ENCODE measurements at places on chromosomes 11 and 22.

DNA sequence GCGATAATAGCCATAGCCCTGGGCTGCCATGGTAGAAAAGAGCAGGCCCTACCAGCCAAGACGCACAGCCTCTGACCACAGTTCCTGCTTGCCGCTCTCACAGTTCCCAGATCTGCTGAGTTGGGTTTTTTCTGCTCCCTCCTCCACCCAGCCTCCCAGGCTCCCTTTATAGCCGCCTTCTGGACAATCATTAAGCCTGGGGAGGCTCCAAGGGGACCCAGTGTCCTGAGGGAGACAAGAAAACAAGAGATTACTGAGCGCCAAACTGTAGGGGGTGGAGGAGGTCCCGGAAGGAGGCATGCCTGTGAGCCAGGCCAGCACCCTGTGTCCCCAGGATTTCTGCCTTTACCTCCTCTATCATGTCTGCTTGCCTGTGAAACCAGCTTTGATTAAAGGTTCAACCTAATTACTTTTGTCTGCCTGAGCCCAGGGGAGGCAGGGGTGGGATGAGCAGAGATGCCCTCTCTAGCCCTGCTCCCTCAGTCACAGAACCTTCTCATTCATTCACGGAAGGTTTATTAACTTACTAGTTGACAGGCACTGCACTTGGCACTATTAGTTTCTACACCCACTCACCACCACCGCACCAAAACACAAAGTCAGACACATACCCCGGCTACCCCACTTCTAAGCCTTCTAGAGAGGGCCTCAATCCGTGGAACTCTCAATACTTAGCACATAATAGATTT is 1.2 kb downstream of the SLC37A4 start:
- DNase-seq: no peak

DNA sequence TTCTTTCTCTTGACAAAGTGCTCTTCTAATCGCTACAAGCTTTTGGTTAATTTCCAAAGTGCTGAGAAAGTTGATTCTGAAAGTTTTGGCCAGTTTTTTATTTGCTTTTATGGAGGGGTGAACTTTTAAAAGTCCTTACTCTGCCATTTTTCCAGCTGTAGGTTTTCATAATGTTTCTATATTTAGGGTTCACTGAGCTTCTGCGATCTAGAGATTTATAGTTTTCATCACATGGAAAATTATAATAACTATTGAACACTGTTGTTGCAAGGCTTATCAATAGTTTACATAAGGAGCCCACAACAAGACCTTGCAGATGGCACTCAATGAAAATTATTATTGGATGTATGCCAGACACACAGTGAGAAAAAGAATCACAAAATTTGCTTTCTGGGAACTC is 55.1 kb downstream of the DLG2 start:
- DNase-seq: no peak

DNA sequence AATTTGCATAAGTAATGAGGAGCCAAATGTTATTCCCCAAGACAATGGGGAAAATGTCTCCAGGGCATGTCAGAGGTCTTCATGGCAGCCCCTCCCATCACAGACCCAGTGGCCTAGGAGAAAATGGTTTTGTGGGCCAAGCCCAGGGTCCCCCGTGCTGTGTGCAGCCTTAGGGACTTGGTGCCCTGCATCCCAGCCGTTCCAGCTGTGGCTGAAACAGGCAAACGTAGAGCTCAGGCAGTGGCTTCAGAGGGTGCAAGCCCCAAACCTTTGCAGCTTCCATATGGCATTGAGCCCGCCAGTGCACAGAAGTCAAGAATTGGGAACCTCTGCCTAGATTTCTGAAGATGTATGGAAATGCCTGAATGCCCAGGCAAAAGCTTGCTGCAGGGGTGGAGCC is 79.9 kb downstream of the FAM181B start:
- no peak for DNase-seq

DNA sequence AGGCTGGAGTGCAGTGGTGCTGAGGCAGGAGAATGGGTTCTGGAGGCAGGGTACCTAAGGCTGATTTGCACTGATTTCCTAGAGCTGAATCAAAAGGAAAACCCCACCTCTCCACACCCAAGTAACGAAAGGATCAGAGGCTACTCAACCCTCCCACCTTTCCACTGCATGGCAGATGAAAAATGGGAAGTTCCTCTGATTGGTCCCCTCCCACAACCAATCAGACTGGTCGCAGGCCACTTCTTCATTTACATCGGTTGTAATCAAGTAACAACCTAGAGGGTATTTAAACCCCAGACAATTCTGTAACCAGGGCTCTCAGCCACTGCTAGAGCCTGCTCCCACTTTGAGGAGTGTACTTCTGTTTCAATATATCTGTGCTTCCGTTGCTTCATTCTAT is 18.6 kb upstream of the PARVB start:
- DNase-seq: no peak

DNA sequence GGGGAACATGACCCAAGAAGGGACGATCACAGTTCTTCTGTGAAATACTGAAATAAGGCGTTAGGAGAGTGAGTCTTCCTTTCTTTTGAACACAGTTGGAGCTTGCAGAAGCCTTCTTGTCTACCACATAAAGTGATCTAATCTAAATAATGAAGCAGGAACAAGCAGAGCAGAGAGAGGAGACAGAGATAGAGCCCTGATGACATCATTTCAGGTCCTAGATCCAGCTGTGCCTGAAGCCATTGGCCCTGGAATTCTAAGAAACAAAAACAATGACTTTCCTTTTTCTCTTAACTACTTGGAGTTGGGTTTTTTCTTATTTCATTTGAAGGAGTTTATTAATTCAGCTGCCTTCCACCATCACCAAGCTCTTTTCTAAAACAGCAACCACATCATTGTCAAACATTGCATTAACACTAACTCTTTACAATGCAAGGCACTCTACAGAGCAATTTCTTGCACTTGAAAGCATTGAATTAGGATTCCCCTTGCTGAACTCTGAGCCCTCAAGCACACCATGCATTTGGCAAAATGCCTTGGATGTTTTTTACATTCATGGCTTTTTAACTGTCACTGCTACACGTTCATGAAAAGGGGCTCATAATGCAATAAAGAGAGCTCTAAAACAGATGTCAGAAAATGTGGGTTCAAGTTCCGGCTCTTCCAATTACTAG is 117.2 kb upstream of the TIMP3 start:
- DNase-seq: no peak

- DNase-seq: no peak
These were observed 15.9 kb downstream of the OR51B4 start for GRCh38 chr11:5285703-5286340.

DNA sequence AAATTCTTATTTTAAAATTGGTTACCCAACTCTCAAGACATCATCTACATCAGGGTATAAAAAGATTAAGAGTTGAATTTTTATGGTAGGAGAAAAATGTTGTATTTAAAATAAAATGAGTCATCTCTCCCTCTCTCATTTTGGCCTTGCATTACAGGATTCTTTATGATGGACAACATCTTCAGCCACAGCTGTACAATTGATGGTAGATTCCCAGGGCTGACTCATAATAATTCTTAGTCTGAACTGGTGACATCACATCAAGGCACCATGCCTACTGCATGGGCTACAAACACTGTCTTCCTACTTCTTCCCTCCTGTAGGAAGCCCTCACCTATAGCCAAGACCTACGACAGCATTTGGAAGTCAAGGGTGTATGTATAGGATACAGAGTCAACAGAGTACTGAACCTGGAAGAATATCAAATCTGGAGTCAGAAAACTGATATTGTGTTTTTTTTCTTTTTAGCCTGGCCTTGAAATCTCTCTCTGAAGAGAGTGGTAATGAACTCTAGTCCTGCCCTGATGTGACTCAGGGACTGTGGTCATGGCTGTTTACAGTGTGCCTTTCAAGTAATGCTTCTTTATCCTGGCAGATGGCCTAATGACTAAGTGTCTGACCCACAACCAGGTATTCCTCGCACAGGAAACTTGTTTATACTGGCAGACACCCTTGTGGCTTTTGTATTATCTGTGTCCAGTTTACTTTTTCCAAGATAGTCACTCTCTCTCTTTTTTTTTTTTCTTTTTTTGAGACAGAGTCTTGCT is 32.5 kb downstream of the MRGPRX2 start:
- no peak for DNase-seq

- DNase-seq: no peak
These were observed 17.0 kb downstream of the SLC22A12 start for GRCh38 chr11:64608046-64608445.

DNA sequence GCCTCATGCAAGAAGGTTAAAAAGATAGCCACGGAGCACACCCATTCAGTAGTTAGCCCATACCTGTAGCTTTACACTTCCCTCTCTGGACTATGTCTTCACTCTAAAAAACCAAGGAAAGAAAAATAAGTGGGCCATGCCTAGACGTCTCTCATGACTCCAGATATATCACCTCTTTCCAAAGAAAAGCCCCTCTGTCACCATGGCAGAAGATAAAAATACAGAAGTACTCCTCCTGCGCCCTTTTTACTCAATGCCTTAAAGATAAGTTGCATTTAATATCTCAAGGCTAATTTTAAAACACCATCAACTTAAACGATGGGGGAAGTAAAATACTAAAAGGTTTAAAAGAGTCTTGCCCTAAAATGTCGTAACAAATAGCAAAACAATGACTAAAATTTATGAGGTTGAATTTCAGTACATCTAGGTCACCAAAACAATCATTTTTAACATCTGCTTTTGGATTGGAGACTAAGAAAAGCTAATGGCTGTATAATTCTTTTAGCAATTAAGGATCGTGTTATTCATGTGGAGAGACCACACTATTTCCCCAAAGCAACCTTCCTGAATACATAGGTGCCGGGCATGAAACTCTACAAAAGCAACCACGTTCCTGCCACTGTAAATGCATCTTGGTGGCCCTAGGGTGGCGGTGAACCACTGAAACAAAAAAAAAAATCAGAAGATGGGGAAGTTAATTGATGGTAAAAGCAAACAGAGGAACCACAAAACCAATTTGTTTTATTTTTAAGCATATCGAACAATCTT is 46.0 kb downstream of the CELF1 start:
- DNase-seq: no peak

GRCh38 chr22:29116397-29117123 is 43.7 kb downstream of the KREMEN1 start:
- no peak for DNase-seq

- DNase-seq: no peak
These were observed 10.4 kb upstream of the MS4A10 start for GRCh38 chr11:60774726-60775125.

GRCh38 chr22:45540122-45540521 is 37.4 kb downstream of the FBLN1 start:
- no peak for DNase-seq

GRCh38 chr11:103959279-103959942 is 77.0 kb upstream of the DDI1 start:
- DNase-seq: no peak

- DNase-seq: no peak
These were observed 50.0 kb downstream of the LRRC74B start for GRCh38 chr22:21095773-21096107.

GRCh38 chr11:76189682-76190081 is 16.6 kb downstream of the WNT11 start:
- no peak for DNase-seq

DNA sequence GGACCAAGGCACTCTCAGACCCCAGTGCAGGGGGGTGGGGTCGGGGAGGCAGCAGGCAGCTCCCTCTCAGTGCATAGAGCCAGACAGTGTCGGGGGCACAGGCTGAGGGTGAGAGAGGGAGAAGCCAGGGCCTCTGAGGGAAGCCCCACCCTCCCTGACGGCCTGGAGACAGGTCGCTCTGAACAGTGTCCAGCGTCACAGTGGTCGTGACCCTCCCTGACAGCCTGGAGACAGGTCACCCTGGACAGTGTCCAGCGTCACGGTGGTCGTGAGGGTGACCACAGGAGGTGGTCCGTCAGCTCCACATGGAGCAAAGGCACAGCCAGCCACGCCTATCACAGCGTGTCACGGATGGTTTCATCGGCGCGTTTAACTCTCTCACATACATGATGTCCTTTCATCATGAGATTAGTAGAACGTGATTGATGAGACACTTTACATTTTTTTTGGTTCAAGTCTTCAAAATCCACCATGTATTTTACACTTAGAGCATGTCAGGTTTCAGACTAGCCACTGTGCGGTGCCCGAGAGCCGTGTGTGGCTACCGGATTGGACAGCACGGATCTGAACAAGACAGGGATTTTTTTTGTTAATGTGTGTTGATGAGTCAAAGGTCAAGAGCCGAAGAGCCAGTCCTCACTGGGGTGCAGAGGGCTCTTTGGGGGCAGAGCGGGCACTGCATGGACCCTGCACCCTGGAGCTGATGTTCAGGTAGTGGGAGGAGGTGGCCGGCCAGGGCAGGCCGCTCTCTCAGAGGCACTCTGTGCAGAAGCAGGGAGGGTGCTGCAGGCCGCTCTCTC is 23.9 kb upstream of the PANX2 start:
- no peak for DNase-seq

- no peak for DNase-seq
These were observed 243.5 kb downstream of the ETS1 start for GRCh38 chr11:128343870-128344269.

DNA sequence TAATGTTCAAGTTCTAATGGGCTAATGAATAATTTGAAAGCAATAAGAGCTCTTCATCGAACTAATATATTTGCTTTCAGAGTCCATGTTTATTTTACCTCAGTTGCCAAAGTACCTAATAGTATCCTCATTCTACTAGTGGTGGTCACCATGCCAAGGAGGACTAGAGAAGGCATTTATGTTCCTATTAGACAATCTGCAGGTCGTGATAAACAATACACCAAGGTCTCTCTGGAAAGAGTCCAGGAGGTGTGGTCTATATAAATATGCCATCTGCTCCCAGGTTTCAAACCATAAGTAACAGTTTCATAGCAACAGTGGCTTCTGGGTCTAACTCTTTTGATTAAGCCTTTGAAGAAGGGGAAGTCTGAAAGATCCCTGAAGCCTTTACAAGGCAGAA is 42.9 kb downstream of the ARFGAP3 start:
- no peak for DNase-seq

DNA sequence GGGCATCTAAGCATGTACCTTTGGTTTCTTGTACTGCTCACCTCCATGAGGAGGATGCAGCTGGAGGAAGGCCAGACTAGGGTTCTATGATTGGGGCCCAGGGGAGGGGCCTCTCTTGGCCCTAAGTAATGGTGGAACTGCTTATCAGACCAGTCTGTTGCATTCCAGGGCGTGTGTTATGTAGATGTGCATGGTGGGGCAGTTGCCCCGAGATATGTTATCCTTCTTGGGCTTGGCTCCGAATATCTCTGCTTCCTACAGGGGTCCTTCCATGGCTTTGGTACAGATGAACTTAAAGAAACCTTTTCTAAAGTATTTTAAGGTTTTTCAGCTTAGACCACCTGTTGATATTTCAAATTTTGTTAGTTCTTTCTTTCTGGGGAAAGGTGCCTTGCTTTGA is 126.0 kb downstream of the SWAP70 start:
- DNase-seq: no peak

DNA sequence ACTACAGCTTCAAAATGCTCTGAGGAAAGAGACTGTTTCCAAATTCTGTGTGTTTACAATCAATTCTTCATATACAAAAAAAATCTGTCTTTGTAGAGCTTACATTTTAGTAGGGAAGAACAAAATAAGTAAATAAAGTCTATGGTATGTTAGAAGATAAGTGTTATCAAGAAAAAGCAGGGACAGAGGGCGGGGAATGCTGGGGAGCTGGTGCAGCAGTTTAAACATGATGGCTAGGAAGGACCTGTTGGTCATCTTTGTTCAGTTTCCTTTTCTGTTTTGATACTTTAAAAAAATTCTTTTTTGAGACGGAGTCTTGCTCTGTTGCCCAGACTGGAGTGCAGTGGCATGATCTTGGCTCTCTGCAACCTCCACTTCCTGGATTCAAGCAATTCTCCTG is 16.1 kb downstream of the TMEM25 start:
- DNase-seq: no peak

Data from stimulated activated CD8-positive, alpha-beta memory T cell treated with anti-CD3 and anti-CD28 coated beads, Interleukin-4, amount 100 ng/mL, for 4 hours (primary cell).